ENCODE measurements at places on chromosomes 2 and 18.

- no peak for DNase-seq
These were observed 339.2 kb downstream of the ARHGAP15 start for GRCh38 chr2:143468341-143468888.

DNA sequence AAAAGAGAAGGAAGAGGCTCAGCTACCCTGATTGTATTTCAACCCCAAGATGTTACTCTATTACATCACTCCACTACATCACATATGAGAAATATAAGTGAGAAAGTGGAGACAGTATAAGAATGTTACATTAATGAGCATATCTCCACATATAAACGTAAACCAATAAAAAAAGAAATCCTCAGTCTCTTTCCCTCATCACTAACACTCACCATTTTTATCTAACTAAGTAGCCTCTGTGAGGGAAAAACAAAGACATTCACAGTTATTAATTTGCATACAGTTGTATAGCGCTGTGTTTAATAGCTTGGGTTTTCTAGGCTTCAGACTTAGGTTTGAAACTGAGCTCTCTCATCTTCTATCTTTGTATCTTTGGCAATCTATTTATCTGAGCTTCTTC is 489.1 kb upstream of the LRRTM4 start:
- DNase-seq = no peak

DNA sequence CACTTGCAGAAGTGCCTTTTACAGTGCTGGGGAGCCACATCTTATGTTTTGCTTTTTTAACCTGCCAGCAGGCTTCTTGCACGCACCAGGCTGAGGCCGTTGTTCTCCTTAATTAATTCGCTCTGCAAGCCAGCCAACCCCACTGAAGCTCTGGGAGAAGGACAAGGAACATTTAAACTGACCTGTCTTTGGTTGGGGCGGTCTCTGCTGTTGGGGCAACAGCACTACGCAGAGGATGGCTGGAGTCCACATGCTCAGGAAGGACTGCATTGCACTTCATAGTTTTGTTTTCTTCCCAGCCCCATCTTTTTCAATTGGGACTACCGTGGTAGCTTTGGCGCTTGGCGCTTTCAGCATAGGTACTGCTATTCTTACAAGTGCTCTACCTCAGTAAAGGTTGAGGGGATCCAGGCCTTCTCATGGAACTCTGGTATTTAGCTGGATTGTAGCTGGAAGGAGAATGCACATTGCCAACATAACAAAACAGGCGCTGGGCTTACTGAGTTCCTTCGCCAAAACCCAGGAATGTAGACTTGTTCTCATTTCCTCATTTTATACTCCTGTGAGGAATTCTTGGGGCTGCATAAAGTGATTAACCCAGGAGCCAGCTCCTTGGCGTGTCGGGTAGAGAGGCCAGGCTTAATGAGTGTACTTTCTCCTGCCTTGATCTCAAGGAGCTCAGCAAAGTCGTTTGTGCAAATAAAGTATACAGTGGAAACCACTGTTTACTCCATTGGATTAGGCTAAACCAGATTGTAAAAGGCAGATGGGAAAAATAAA is 146.2 kb downstream of the PRKCE start:
- DNase-seq = peak; percentile 59

DNA sequence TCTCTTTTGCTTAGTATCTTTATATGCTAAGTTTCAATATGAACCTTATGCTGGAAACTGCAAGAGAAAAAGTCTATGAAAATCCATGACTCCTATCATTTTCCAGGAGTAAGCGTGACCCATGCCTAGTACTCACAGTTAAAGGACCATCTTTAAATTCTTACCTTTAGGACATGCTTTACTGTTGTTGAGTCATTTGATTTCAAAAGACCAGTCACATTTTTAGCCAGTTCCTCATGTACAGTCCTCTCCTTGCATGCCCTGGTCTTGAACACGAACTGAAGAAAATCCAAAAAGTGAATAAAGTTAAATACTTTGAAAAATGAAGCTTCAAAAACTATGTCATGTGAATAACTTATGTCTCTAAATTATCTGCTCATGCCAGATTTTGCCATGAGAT is 117.8 kb upstream of the CCDC195 start:
- no peak for DNase-seq

DNA sequence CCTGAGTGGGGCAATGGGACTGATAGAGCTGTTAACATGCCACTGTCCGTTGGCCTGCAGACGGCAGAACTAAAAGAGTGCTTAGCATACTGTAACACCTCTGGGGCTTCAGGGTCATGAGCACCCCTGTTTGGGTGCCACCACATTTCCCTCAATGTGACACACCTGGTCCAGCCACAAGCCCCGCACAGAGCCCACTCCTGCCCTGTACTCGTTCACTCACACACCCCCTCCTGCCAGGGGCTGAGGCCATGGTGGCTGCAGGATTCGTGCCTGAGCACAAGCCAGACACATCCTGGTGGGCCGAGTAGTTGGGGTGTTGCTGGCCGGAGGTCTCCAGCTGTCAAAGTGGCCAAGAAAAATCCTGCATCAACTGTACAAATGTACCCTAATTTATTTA is 4.4 kb upstream of the PPP4R3B start:
- DNase-seq = no peak

DNA sequence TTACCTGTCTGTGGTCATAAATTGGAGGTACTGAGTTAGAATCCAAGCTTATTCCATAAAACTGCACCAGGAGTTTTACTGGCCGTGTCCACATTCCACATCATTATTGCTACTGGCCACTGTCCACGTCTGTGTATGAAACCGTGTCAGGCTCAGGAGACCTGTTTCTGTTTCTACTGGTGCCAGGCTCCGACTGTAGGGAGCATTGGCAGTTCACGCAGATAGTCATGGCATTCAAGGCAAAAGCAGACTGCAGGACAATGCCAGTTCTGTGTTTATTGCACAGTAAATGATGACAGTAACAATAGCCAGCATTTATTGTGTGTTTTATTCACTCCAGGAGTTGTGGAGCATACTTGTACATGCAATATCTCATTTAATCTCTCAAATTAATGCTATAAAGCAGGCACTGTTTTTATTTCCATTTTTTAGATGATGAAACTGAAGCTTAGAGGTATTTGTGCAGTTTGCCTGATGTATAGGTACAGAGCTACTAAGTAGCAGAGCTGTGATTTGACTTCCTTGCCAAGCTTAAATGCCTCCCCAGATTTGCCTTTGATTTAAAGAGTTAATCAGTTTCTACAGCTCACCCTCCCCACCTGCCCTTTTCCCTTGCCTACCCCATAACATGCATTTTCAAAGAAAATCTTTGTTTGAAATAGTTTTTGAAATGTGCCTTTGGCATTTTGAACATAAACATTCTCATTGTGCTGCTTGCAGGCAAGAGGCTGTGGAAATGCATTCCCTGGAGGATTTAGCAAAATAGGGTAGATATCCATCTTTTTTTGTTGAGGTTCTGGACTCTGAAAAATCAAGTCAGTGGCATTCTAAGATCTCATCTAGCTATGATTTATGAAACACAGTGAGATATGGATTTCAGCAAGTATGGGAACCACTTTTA is 55.5 kb downstream of the MAP4K4 start:
- DNase-seq = no peak

DNA sequence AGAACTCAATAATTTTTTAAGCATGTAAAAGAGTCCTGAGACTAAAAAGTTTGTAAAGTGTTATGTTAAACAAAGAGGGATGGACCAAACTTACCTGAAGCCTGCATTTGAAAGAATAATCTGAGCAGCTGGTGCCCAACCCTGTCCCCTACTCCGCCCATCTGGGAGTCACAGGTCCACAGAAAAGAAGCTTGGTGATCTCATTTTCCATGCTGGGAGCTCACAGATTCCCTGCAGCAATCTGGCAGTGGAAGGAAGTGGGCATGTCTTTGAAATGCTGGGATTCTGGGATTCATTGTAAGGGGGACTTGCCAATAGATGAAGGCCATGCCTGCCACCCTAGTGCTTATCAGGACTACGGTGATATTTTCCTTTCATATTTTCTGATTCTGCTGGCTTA is 17.9 kb downstream of the CDH2 start:
- no peak for DNase-seq

- DNase-seq = no peak
These were observed 73.7 kb downstream of the NCAPH start for GRCh38 chr2:96409081-96409819.

- no peak for DNase-seq
These were observed 27.6 kb downstream of the RNU4ATAC start for GRCh38 chr2:121558329-121558728.
